Substantia nigra (tissue), 51 donors: ENCODE measurements at places on chromosomes 1 and 21.

DNA sequence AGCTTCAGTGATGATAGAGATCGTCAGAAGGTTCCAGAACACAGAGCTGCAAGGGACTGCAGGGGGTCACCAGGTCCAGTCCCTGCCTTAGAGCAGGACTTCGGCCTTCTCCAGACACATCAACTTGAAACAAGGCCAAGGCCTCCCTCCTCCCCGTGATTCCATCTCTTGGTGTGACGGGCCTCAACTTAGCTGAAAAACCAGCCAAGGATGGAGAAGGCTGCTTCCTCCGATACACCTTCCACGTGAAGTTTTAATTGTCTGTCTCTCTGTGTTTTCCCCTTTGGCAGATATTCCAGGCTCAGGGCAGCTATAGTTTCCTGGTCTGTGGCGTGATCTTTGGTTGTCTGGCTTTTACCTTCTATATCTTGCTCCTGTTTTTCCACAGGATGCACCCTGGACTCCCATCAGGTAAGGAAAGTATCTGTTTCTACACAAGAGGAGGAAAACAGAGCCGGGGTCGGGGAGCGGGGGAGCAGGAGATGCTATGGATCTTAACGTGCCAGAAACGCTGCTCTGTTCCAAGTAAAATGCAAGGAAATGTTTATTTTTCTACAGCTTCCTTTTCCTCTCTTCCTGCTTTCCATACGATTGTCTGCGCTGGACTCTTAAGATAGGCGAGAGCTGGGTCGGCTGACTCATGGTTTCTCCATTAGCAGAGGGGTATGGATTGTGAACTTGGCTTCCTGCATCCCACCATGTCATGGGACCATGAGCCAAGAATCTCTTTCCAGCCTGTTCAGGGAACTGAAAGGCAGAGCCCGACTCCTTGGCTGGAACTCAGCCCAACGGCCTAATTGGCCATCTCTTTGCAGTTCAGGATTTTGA is 32.8 kb downstream of the ELK4 start:
- DNase-seq: no peak

- no peak for DNase-seq
Measured at GRCh38 chr1:43912607-43913006, 21.0 kb upstream of the ARTN start.

DNA sequence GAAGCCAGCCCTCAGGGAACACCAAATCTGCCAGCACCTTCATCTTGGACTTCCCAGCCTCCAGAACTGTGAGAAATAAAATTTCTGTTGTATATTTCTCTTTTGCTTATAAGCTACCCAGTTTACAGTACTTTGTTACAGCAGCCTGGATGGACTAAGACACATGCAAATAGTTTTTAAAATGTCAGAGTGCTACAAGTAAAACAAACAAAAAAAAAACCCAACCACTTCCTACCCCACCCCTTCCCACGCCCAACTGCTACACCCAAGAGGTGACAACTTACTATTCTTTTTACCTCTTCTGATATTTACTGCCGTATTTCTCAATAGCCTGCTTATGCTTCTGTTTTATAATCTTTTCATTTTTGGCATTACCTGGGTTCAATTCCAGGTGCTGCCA is 8.6 kb upstream of the SPSB1 start:
- no peak for DNase-seq

DNA sequence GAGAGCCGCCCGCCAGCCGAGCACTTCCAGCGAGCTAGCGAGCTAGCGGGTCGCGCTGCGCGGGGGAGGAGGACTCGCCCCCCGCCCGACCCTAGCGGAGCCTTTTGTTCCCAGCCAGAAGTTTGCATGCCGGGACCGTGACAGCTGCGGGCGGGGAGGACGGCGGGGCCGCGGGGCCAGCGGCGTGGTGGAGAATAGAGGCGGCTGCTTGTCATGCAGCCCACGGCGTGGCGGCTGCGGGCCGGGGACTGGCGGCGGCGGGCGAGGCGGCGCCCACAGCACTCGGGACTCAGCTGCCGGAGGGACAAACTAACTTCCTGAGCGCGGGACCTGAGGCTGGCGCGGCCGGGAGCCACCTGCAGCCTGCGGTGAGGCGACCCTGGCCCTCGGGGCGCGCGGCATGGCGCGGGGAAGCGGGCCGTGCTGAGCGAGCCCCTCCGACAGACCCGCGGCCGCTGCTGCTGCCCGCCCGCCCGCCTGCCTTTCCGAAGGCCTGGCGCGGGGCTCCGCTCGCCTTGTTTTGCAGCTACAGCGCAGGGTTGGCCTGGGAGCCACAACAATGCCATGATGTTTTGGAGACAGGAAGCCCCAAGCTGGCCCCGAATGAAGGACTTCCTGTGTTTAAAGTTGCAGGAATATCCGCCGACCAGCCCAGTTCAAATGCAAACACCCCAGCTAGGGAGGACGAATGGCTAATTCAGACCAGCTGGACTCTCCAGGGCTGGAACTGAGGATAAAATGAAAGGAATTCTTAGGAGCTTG is 82.2 kb upstream of the BMP8A start:
- DNase-seq: no peak

- DNase-seq: no peak
Measured at GRCh38 chr1:245336149-245336983, 181.6 kb downstream of the KIF26B start.

DNA sequence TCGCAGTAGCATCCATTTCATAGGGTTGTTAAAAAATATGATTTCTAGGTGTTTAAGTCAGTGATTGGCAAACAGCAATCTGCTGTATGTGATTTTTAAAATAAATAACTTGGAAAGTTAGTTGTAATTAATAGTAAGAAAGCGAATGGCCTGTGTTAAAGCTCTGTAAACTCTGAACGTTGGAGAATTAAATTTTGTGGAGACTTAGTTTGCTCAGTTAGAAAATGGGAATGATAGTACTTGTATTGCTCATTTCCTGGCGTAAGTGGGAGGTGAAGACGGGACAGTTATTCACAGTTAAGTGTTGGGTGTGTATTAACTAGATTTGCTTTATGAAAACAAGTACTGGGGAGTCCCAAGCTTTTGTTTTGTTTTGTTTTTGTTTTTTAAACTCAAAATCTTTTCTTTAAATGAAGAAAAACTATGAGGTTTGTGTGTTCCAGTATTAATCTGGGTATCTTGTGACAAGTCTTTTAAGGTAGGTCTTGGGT is 995 bp downstream of the CACYBP start:
- no peak for DNase-seq

DNA sequence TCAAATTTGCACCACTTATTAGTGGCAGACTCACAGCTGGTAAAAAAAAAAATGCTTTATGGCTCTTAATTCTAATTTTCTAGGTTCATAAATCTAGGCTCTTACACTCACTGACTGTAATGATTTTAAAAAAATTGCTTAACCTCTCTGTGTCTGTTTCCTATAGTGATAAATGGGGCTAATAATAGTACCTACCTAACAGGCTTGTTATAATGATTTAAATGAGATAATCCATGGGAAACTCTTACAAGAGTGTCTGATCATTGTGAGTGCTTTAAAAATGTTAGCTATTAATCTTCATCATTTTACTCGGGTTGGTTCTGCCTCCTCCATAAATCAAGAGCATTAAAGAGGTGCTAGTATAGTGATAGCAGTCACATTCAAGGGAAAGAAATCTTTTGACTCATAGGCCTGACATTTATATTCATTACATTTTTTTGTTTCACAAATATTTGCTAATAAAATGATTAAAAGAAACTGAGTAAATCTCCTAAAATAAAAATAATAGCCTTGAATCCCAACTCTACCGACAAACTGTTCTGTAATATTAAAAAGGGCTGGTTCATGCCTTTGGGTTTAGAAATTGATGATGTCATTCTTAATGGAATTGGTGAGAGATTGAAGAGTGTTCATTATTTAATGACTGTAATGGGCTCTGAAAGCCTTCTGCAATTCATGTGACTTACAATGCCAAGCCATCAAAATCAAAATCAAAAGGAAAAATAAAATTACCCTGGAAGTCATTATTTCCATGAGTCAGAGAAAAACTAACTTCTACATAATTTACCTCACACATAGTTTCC is 93.9 kb upstream of the PALMD start:
- DNase-seq: no peak

GRCh38 chr1:156579472-156579871 is at the start of gene TTC24:
TTC24 (plus strand) TSS chr1:156579723; CDS start chr1:156581365, 1,642 bp downstream.
- no peak for DNase-seq

DNA sequence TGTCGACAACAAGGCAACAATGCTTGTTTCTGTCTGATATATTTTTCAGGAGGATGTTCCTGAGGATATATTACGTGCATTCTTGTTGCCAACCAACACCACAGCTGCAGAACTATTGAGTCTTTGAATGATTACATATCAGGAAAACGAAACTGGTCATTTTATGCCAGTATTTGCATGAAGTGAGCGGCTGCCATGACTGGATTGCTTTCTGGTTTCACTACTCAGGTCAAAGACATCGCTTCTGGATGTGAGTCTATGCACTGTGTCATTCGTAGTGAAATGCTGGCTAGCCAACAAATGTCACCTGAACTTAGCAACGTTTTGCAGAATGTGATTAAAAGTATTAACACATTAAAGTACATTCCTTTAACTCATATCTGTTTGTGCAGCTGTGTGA is 35.8 kb upstream of the OLFM3 start:
- DNase-seq: no peak

DNA sequence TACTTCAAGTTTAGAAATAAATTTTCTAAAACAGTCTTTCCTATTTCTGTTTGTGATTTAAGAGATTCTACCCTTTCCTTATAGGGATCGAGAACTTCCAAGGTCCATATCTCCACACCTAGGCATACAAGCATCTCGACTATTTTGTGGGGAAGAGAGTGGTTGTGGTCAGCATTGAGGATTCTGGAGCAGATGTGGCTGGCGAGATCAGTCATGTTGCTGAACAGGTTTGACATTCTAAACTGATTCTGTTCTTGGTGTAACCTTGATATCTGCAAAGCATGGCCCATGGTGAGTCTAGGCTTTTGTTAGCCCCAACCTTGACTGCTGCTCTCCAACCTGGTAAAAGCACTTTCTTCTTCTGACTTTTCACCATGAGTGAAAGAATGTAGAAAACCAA is 167.6 kb upstream of the POGK start:
- no peak for DNase-seq

- DNase-seq: no peak
Measured at GRCh38 chr1:3443807-3444206, 10.7 kb upstream of the ARHGEF16 start.

DNA sequence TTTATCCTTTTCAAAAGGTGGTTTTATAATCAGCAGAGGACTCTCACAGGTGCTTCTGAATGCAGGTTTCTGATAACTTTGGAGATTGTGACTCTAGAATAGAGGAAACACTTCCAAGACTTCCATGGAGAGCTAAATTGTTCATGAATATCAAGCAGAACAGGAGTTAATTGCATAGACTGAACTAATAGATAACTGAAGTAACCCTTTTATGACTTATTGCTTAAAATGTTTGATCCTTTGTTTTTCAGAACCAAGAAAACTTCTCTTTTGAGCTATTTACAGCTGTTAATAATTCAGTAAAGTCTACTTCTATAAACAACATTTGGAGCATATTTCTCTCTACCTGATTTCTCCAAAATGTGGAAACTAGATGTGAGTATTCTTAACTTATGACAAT is 19.9 kb downstream of the TEX46 start:
- DNase-seq: no peak

DNA sequence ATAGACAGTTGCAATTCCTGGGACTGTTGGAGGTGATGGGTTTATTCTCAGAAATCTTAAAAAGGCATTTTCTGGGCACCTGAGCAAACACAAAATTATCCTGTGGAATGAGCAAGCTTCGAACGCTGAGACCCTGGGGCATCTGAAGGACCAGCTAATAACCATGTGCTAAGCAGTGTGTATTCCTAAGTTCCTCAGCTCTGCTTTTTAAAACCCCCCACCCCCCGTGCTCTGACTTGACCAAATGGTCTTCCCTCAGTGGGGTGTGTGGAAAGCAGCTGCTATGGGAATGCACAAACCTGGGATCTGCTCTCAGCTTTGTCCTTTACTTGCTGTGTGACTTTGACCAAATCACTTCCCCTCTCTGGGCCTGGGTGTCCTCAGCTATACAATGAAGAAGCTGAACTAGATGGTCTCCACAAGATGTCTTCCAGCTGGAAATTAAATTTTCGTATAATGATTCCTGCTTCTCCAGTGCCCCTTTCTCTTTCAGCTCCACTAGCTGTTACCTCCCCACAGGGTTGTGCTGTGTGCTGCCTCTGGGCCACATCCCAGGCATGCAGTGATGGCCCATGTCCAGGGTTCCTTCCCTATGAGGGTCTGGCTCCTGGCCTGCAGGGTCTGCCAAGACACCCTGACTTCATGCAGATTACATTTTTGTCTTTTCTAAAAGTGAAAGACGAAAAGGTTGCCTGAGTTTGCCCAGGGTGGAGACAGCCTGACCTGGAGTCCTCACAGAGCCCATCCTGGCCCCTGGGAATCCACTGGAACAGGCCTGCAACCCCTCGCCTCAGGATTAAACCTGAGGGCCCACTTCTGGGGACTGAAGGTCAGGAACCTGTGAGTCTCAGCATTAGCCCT is 14.9 kb upstream of the CD247 start:
- no peak for DNase-seq

- DNase-seq: no peak
Measured at GRCh38 chr1:113947388-113948107, 18.4 kb downstream of the HIPK1 start.

DNA sequence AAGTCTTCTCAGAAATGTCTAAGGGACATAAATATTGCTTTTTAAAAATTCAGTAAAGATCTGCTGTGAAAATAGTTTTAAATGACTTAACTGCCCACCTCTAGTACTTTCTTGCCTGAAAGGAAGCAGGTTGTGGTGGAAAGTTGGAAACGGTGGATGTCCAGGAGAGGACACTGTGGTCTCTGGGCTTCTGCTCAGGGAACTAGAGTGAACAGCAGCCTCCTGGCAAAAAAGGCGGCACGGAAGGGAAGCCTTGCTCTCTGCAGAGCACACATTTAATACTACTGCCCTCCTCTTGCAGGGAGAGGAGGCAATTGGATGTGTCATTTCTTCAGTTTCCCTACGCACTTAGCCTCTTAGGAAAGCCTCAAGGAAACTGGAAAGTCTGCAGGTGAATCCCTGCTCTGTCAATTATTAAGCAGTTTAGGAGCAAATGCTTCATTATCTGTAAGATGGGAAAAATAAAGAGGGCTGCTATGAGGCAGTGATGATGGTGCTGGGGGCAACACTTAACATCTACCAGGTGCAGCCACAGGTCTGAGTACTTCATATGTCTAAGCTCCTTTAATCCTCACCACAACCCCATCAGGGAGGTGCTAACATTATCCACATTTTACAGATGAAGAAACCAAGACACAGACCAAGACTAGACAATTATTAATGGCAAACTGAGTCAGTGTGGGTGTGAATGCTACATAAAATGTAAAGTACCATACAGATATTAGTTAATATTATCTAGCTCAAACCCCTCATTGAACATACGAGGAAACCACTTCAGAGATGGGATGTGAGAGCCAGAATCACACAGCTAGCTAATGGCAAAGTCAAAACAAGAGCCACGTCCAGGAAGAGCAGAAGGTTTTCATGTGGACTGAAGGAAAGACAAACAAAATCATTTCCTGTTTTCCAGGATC is 108.9 kb upstream of the ADAR start:
- DNase-seq: no peak
